ENCODE measurements at places on chromosomes 2 and 18.

GRCh38 chr2:221818616-221819320, 246.7 kb upstream of the EPHA4 start:
- DNase-seq = peak; percentile 7

DNA sequence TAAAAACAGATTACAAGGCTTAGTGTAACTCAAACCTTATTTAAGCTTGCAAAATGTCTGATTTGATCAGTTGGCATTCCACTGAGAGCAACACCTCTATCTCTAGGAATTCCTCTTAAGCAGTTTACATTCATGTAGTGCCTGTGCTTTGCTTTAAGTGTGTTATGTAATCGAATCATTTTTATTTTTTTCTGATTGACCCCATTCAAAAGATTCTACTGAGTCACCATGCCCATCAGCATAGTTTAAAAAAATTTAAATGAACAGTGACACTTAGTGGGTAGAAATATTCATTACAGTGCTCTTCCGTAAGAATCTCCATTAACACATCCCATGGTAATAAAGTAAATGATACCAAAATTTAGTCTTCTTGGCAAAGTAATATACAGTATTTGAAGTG, 67.8 kb upstream of the SLC4A10 start:
- DNase-seq = no peak

- no peak for DNase-seq
These were observed 164.1 kb upstream of the CELF4 start for GRCh38 chr18:37729716-37730115.

- no peak for DNase-seq
These were observed 69.9 kb upstream of the ITGA6 start for GRCh38 chr2:172357442-172357841.

DNA sequence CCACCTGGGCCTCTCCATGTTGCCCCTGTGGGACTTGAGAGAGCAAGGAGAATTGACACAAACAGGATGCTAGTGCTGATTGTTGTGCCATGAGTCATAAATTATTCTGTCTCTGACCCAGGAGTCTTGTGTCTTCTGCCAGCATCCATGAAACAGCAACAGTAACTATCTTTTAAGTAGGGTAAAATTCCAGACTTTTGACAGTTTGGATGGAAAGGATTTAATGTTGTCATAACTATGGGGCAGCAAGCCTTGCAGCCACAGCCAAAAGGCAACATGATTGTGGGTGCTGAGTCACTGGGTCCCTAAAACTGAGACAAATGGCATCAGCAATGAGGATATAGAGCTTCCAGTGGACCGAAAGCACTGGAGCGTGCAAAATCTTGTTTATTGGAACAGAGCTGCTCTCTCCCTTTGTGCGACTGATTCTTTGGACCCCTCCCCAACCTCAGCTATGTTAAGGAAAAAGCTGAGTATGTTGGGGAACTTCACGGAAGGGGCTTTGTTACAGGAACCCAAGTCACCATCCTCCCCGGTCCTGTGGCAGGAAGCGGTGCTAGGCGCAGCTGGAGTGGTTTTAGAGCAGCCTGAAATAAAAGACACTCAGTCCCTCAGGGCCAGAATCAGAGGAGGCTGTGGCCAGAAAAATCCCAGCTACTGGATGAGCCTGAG, 9.6 kb upstream of the ITPRIPL1 start:
- no peak for DNase-seq

GRCh38 chr2:41000374-41000773, 548.5 kb upstream of the SLC8A1 start:
- DNase-seq = peak; percentile 95

DNA sequence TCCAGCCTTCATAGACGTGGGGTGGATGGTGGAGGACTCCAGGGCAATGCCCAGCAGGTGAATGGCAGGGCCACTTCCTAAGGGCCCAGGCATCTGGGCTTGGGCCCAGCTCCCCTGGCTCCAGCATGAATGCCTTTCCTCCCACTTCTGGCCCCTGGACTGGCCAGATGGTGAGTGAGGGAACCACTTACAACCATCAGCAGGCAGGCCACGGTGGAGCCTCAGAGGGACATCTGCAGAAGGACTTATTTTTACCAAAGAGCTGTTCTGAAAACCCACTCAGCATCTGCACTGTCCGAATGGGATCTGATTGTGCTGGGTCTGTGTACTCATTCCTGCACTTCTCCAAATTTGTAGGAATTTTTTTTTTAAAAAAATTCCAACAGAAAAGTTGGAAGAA, 69.6 kb downstream of the SNTG2 start:
- no peak for DNase-seq

DNA sequence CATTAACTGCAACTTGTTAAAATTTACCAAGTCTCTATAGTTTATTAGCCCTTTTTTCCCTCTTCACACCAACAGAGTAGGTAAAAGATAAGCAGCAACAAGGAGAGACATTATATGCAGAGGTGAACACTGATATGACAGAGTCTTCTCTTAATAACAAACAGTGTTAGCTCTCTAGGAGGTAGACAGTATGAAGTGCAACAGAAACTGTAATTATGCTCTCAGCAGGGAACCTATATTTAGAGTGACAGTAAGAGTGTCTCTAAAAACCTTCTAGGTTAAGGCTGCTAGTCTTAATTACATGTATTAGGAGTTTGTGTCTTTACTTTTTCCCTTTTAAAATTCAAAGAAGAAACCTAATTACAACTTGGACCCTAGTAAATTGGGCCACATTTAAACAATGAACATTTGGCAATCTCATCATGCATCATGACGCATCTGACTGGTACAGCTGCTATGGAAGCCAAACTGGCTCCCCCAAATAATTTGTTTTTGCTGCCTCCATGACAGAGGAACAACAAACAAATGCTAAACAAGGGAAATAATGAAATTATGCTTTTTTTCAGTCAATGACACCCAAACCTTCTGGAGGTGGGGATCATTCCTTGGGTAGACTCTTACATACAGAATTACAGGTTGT, 69.9 kb upstream of the MMADHC start:
- DNase-seq = peak; percentile 90

- peak; percentile 66 for DNase-seq
These were observed 27.0 kb upstream of the CASP8 start for GRCh38 chr2:201233192-201233811.

- no peak for DNase-seq
These were observed 678.8 kb downstream of the DCC start for GRCh38 chr18:53018791-53019190.

- no peak for DNase-seq
These were observed 193.5 kb upstream of the EPC2 start for GRCh38 chr2:148451046-148451445.

DNA sequence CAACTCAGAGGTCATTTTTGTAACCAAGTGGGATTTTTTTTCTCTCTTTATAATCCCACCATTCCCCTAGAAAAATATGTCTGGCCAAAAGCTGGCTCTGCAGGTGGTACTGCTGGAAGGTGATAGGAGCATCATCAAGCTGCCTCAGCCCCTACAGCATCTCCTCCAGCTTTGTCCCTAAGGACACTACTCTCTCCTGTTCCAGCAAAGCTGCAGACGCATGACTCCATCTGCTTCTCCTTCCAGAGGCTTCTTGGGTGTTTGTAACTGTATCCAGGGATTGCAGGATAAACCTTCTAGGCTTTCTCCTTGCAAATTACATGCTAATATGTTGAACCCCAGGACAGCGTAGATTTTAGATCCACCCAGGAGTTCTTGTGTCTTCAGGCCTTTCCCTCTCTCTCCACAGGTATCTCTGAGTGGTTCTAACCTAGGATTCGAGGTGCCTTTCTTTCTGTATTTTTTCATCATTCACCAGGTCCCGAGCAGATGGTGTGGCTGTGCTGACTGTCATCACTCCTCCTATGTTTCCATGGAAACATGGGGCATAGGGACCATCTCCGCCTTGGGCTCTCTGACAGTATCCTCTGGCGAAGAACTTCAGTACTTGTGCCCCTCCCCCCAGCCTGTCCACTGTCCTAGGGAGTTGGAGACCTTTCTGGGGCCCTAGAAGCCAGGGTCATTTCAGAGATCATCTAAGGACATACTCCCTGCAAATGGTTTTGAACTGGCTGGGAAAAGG, 34.3 kb downstream of the AFF3 start:
- DNase-seq = no peak

DNA sequence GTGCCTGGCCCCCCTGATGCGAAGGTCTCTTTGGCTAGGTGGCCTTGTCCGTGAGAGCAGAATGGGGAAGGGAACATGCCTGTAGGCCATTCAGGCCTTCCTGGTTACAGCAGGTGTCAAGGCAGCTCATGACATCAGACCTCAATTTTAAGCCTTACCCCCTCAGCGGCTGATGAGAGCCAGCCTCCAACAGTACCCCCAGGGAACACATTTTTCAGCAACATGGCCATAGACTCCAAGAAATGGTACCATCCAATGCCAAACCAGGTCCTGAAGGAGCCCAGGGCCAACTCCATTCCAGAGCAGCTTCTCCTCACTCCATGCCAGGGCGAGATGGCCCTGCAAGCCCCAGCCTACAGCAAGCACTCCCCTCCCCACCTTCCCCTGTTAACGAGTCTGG, 199.2 kb downstream of the SMAD2 start:
- no peak for DNase-seq

DNA sequence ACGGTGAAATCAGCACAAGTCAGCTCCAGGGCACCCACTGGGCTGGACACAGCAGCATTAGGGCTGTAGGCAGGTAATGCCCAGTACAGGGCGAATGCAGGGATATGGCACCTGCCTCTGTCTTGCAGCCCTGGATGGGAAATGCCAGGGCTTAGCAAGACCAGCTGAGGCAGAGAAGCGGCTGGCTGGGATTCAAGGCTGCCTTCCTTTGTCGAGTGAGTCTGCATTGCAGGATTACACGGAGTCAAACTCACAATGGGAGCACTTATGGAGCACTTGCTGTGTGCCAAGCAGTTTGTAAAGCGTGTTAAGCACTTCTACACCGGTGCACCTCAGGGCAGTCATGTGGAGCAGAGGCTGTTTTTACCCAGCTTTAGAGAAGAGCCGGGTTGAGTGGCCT, 87.3 kb upstream of the HDAC4 start:
- DNase-seq = no peak

DNA sequence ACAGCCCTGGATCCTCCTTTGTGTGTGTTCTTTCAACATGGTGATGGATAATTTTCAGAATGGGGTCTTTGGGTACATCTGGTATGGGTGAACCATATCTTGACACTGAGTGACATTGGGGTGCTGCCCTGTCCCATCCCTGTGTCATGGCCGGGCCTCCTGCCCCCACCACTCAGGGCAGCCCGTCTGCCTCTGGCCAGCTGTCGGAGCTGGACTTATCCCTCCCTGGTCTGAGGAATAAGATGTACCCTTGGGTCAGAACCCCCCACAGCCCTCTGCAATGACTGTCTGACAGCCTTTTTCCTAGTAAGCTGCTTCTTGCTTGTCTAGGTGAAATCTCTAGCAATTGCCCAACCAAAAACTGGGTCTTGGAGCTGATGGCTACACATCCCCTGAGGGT, 142.9 kb downstream of the SH3RF3 start:
- DNase-seq = no peak

- DNase-seq = no peak
These were observed 3.5 kb upstream of the UGT1A1 start for GRCh38 chr2:233756429-233757081.

DNA sequence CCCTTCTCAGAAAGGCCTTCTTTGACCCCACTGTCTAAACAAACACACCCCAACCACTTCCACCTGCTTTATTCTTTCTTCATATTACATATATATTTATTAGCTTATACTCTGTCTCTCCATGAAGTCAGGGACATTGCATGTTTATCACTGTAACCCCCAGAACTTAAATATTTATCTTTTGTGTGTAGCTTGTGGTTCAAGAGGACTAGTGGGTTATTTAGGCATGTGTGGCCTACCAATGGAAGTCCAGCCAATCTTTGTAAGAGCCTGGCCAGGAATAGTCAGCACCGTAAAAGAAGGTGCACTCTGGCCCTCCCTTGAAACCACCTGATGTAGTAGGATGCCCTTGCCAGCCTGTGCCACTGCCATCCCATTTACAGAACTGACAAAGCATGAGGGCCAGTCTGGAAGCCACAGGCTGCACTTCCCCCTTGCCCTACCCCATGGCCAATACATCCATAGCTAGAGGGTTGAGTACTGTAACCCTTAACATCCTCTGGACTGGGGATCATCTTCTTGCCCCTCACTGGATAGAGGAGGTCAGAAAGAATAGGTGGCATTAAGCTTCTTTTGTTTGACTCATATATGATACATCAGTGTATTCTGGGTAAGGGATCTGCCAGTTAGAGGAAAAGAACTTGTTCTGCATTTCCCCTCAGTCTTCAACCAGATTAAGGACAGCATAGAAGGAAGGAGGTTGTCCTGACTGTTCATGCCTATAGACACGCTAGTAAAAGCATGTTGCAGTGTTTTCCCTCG, 4.9 kb downstream of the NEMP2 start:
- no peak for DNase-seq

GRCh38 chr18:26052505-26052904, 37.9 kb downstream of the SS18 start:
- DNase-seq = no peak

DNA sequence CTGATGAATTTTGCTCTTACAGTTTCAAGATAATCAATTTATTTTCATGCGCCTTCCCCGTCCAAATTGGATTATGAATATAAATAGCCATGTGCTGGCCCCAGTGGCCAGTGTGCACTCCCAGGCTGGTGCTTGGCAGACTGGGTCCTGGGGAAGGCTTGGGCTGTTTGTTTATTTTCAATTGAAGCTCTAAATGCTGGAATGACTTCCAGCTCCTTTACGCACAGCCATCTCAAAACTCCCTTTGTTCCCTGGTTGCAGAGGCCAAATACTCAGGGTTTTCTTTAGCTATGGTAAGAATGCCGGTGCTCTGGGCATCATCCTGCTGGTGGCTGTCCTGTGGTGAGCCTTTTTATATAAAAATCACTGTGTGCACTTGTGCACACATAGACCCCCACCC, 131.5 kb downstream of the PRKCE start:
- no peak for DNase-seq

- no peak for DNase-seq
These were observed 3.6 kb upstream of the RAB31 start for GRCh38 chr18:9704233-9705118.

GRCh38 chr18:22115573-22115972, 53.8 kb upstream of the GATA6 start:
- no peak for DNase-seq

GRCh38 chr2:72150861-72151356, 3.2 kb upstream of the CYP26B1 start:
- no peak for DNase-seq

DNA sequence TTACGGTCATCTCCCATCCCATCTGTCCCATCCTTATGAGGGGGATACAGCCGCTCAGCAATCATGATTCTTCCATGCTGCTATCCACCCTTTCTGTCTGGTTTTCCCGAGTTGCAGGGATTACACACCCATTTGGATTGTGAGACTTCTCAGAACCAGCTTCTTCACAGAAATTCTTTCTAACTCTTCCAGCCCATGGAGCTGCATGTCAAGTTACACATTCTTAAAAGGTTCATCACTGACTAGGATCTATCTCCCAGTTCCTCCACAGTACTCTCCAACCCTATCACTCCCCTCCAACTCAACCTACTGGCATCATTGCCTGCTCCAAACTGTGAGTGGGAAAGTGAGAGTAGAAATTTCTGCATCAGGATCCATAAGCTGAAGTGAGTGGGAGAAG, 558.2 kb upstream of the TNP1 start:
- no peak for DNase-seq

Data from NCI-H1417 treated with DMSO at 0.1 percent for 48 hours (cell line).